ENCODE measurements at places on chromosomes 7 and 10. TPM values are rescaled to one million over a fixed set of nuclear protein-coding genes. Genes with fewer than 3 reads are reported as not detected.
A peak's percentile ranks its signal among the peaks of the same experiment; 100 is the strongest.

DNA sequence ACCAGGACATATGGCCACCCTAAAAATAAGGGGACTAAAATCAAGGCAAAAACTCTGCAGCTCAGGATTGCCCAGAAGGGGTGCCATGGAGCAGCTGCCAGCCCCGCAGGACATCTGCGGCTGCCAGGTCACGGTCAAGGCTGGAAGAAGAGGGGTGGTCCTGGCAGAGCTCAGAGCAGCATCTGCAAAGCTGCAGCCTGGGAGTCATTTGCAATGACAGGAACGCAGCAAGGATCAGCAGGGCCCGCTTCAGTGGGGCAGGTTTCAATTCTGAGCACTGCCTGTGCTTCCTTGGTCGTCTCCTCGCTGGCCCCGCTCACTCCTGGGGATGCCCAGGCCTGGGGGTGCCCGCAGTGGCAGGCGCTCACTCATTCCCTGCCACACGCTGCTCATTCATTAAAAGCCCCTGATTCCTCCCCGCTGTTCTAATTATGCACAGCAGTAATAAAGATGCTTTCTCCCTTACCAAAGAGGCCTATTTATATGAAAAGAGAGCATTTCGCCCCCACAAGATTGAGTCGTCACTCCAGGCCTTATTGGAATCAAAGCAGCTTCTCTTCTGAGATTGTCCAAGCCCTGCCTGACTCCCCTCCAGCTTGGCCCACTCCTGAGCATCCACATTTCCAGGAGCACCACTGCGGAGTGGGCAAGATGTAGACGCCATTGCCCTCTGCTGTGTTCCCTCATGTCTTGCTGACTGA lies 4.6 kb downstream of the HSPA12A start:
- DNase-seq = no peak

The GET4 gene
- polyA plus RNA-seq = 18.5 TPM

- peak; percentile 85 for DNase-seq
Observed at GRCh38 chr10:89351780-89352597, 24.2 kb downstream of the IFIT3 start.

DNA sequence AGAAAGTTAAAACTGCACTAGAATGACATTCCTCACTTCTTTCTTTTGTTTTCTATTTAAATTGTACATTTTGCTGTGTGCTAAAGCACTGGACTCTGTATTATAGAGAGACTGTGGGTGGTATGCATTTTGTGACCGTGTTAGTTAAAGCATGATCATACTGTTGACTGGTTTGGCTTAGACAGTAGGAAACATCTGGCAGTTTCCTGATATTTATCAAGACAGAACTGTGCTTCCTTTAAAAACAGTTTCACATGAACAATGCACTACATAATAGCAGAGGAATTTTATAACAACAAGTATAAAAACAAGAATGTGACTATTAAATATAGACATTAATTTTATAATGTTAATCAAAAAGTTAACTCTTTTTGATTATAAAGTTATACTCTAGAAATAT lies 23.1 kb downstream of the GNG11 start:
- no peak for DNase-seq

DNA sequence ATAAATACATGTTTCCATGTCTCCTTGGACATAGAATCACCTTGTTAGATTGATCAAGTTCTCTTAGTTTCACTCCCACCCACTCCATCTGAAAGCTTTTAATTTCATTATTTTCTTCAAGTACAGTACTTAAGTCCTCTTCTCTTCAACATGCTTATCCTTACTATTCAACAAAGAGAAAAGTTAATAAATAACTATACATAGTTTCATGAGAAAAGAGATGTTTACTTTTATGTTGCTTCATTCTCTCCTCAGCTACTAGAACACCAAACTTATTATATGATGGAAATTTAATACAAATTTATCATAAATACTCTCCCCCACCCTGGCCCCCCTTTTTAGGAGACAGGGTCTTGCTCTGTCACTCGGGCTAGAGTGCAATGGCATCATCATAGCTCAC lies 33.5 kb downstream of the ASZ1 start:
- no peak for DNase-seq

DNA sequence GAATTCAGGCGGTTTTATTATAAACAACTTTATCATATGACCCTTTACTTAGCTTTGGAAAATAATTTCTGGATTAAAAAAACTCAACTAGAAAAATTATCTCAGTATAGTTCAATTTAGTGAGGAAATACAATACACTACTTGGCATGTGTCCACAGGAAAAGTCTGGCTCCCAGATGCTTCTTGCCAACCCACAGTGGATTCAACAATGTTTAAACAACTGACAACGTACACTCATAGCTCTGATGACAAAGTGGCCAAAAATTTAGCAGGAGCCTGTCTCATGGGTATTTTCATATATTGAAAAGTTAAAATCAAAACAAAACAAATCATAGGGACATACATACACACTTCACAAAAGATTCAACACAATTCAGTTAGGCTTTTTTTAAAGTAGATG lies 158.8 kb downstream of the SKAP2 start:
- DNase-seq = peak; percentile 88

- no peak for DNase-seq
Observed at GRCh38 chr7:31099451-31100444, 47.6 kb downstream of the ADCYAP1R1 start.

The SPDYE1 gene
- not detected for polyA plus RNA-seq
